ENCODE measurements at places on chromosomes 11 and 22. TPM values are rescaled to one million over a fixed set of nuclear protein-coding genes. Genes with fewer than 3 reads are reported as not detected.
A peak's percentile ranks its signal among the peaks of the same experiment; 100 is the strongest.

TEX54 gene
- total RNA-seq: not detected

TRIOBP gene
- total RNA-seq: 54.0 TPM

DNA sequence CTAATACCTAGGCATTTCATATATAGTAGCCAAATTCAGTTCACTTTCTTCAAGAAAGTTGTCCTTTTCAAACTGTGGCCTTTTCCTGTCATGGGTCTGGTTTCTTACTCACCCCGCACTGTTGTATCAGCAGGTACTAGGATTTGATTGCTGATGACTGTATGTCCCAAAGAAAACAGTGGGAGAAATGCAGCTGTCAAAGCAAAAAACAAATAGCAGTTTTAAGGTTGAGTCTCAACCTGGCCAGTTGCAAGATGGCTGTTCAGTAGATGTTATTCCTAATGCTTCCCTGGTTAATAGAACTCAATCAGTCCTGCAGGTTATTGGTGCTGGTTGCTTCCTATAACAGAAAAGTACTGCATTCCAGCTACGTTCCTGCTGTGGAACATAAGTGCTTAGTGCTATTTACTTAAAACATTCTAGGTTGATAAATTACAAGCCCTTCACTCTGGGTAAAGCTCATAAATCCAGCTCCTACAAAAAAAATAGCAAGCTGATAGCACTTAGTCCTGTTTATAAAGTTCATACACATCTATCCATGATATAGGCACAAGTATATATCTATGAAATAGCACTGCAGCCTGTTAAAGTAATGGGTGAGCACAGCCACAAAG is 26.6 kb downstream of the NF2 start:
- no peak overlapping the region for H3K4me3 ChIP-seq
- peak overlapping the region; percentile 34 for H3K27ac ChIP-seq
- peaks cover 38% of the 10 kb centered on the region for H3K4me1 ChIP-seq
- no peaks in the 10 kb centered on the region for H3K27me3 ChIP-seq
- DNase-seq: no peak

DNA sequence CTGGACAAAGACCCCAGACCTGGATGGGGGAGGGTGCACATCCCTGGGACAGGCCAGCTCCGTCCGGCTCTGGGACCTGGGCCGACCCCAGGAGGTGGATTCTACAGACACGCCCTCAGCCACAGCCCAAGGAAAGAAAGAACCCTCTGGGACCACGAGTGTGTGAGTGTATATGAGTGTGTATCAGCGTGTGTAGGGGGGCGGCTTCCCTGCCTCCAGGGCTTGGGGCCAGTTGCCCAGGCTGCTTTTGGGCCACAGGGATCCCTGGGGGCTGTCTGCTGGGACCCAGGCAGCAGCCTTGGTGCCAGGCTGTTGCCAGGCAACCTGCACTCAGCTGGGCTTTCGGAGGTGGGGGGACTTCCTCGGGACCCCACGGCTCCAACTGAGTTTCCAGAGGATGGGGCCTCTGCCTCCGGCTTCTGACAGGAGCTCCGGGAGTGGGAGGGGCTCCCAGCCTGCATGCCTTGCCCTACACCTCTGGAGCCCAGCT is 8.9 kb downstream of the DUSP8 start:
- peaks cover 29% of the 10 kb centered on the region for H3K27me3 ChIP-seq
- no peak overlapping the region for H3K27ac ChIP-seq
- no peak for DNase-seq
- H3K36me3 ChIP-seq: no peaks in the 10 kb centered on the region
- peaks cover 11% of the 10 kb centered on the region for H3K4me1 ChIP-seq
- no peak overlapping the region for H3K4me3 ChIP-seq

DNA sequence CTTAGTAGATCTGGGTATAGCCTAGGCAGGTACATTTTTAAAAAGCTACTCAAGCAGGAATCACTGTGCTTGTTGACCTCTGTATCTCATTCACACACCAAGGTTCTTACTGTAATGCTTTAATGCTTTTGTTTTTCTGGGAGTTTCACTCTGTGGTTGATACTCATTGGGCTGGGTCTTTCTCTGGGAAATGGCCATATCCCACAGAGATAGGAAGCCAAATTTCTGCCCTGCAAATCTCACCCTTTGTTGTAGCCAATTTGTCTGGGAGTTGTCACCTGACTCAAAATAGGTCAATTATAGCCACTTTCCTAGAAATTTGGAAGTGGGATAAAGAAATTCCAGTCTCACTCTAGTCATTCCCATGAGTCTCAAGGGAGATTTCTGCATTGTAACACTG is 195.8 kb upstream of the BDNF start:
- no peak overlapping the region for H3K4me3 ChIP-seq
- H3K36me3 ChIP-seq: no peaks in the 10 kb centered on the region
- peaks cover 17% of the 10 kb centered on the region for H3K4me1 ChIP-seq

DNA sequence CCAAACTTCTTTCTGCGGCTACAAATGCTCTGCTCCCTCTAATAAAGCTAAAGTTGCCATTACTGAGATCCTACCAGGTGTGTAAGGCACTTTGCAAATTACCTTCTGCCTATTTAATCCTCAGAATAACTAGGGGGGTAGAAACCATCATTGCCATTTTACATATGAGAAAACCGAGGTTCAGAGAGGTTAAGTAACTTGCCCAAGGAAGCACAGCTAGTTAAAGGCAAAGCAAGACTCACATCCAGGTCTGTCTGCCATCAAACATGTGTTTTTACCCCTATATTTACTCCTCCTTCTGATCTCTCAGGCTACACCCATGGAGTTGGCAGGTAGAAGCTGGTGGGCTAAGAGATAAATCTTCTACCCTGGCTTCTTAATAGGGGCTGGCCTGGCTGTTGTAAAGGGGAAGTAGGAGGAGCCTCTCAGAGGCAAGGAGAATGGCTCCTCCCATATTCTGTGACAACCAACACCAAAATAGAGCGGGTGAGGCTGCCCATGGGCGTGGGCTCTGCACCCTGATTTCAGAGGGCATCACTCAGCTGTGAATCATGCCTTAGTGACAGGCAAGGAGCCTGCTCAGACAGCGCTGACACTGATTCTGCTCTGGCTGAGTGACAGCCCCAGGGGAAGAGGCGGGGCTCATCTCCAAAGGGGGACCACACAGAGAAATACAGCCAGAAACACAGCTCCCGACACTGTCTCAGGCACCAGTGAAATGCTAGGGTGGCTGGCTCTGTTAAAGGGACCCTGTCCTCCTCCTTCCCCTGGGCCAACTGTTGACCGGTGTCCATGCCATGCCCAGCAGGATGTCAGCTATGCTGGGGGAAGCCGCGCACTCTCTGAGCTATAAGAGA is 106.8 kb downstream of the ABTB2 start:
- no peaks in the 10 kb centered on the region for H3K27me3 ChIP-seq
- peak; percentile 28 for DNase-seq
- no peaks in the 10 kb centered on the region for H3K36me3 ChIP-seq
- H3K27ac ChIP-seq: 0 out of 2 replicates have a peak overlapping the region, but pooled peaks have one; percentile 79
- H3K4me1 ChIP-seq: peaks cover 18% of the 10 kb centered on the region
